Osteocyte (in vitro differentiated cells): ENCODE measurements at places on chromosomes 3 and 15.

- no peak for DNase-seq
These were observed 107.5 kb upstream of the GALNT15 start for GRCh38 chr3:16066975-16067374.

- no peak for DNase-seq
These were observed 98.8 kb downstream of the MME start for GRCh38 chr3:155178810-155179436.

GRCh38 chr3:18008706-18009368 lies 266.4 kb upstream of the TBC1D5 start:
- DNase-seq, result no peak

DNA sequence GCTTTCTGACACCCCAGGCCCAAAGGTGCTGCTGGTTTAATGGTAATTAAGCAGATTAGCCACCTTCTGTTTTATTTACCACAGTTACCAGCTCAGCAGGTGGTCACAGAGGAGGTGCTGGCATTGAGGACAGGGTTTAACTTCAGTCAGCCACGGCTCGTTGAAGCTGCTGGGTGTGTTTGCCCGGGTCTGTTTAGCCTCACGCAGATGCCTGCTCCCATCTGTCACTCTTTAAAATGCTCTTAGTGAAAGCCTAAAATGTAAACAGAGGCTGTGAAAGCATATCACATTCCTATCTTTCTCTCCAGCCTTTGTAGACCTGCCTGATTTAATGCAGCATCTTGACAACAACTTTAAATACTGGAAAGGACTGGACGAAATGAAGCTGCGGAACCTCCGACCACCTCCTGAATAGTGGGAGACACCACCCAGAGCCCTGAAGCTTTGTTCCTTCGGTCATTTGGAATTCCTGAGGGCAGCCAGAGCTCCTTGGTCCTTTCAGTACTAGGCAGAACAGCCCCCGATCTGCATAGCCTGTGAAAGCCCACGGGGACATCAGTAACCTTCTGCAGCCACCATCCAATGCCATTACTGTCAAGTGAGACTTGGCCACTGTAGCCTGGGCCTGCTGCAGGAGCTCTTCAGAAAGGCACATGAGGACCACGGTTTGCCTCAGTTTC lies 156.0 kb downstream of the PDE8A start:
- no peak for DNase-seq

- DNase-seq, result no peak
These were observed 20.5 kb upstream of the MINDY4B start for GRCh38 chr3:150925751-150926201.

DNA sequence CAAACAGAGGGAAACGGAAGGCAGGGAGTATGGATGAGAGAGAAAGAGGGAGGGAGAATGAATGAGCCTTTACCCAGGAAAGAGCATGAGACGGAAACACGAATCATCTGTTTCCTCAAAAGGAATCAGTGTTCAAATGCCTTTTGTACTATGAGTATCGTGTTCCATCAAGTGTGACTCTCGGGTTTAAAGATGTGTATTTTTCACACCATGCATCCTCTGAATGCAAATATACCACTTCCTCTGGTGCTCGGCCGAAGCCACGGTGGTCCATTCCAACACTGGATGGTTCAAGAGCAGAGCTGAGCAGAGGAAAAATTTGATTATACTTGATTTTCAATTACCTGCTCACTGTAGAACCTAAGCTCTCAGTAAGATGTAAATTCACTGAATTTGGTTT lies 505.1 kb downstream of the MECOM start:
- DNase-seq, result no peak

GRCh38 chr3:193620650-193621049 lies 27.6 kb downstream of the OPA1 start:
- DNase-seq, result no peak

DNA sequence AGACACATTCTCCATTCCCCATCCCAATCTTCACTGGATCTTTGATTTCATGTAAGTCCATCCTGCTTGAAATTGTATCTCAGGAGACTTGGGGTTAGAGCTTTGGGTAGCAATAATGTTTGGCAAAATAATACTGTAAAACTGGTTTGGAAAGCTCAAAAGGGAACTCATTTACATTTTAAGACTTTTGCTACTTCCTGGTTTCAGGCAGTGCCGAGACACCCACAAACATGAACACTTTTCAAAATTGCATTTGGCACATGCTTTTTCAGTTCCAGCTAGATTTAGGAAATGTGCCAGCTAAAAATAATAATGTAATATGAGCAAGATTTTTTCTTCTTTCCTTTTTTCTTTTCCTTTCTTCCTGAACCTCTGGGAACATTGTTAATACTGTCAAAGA lies 145.7 kb upstream of the CBLB start:
- no peak for DNase-seq

- DNase-seq, result no peak
These were observed 17.7 kb upstream of the AP4E1 start for GRCh38 chr15:50890751-50891150.

- no peak for DNase-seq
These were observed 34.4 kb downstream of the GLCE start for GRCh38 chr15:69194854-69195253.

DNA sequence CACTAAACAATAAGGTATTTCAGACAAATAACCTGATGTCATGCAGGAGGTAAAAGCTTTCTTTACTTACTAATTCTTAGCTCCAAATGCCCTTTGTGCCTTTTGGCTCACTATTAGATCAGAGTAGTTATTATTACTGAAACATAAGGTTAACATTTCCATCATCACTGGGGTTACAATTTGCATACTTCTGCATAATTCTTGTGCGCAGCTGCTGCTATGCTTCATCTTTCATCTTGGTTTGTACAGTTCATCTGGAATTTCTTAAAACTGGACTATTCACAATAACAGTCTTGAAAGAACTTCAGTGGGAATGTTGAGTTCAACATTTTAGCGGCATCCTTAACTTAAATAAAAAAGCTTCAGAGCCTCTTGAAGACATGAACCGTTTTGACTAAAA lies 383.2 kb upstream of the ADAMTS9 start:
- no peak for DNase-seq

DNA sequence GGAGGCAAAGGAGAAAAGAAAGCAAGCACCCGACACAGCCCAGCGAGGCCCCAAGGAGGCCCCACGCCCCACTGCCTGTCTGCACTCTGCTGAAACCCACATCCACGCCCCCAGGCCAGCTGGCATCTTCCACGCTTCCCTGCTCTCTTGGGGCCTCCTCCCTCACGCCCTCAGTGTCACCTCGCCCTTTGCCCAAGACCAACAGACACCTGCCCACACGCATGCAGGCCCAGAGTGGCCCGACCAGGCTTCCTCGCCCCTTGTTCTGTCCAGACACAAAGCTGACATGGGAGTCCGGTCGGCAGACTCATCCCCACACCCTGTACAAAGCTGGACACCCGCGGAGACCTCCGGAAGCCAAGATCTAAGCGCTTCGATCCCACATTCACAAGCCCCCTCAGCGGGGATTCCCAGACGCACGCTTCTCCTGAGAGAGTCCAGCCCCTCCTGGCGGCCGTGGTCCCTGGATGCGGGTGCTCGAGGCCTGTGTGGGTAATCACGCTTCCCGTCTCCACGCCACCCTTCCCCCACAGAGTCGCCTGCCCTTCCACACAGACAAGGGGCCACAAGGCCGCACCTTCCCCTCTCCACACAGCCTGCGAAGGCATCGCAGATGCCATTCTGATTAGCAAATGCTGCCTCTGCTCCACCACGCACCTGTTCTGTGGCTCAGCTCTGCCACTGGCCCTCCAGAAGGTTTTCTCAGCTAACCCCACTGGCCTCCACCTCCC lies 176.6 kb downstream of the XXYLT1 start:
- DNase-seq, result no peak

DNA sequence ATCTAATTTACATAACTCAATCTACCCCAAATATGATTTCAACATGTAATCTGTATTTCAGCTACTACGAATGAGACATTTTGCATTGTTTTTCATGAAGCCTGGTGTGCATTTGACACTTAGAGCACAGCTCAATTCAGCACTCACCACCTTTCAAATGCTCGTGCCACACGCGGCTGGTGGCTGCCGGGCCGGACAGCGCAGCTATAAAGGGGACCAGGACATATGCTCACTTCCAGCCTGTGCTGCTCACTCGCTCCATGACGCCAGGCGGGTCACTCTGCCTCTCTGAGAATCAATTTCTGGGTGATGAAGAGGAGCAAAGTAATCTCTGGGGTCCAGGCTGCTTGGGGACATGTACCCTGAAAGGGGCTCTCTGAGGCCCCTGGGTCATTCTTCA lies 93.1 kb downstream of the WNT7A start:
- no peak for DNase-seq

DNA sequence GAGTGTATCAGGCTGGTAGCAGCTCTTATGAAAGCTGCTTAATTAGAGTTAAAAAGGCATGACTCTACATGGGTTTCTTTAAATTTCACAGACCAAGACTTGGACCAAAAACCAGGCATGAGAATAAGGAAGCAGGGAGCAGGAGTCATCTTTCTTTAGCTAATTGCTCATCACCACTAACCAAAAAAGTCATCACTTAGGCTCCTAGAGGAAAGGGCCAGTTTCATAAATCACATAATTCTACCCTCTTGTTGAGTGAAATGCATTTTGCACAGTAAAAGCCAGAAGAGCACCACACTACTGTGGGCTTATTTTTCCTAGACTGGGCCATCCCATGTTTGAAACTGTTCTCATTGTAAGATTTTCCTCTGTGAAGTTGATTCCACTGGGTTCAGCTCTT lies 175.6 kb downstream of the GREM1 start:
- no peak for DNase-seq

GRCh38 chr3:79329154-79329553 lies 438.6 kb downstream of the ROBO1 start:
- no peak for DNase-seq

DNA sequence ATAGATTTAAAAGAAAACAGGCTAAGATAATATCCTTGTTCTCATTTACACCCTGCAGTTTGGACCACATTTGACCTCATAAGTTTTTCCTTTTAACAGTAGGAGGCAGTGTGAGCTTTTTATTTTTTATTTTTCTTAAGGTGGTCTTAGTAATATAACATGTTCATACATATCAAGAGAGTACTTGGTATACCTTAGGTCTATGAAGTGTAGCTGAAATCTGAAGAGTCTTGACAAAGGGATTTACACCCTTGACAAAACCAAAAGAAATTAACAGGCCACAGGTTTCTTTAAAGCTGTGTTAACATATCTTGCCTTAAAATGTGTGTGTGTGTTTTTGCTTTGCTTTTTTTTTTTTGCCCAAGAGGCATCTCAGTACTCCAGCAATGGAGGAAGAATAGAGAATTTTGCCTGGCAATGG lies 3.2 kb downstream of the RAP2B start:
- DNase-seq, result no peak
